Muscle of leg (tissue), 16 donors: ENCODE measurements at places on chromosomes 12 and 14. TPM values are rescaled to one million over a fixed set of nuclear protein-coding genes. Genes with fewer than 3 reads are reported as not detected.

Gene EGLN3
- total RNA-seq, result 43.6 TPM

Gene IAPP
- total RNA-seq, result not detected

Gene PFDN5
- total RNA-seq, result 875 TPM

Gene CLBA1
- total RNA-seq, result 5.1 TPM

Gene TOMM20L
- total RNA-seq, result not detected

Gene AQP2
- not detected for total RNA-seq

Gene AJUBA
- total RNA-seq, result 30.5 TPM

Gene EXOC3L4
- 0.75 TPM for total RNA-seq

Gene ANKRD33
- total RNA-seq, result 0.04 TPM

Gene ARHGEF25
- 32.3 TPM for total RNA-seq

Gene METTL17
- 50.6 TPM for total RNA-seq

Gene ATF7IP
- 29.3 TPM for total RNA-seq

Gene ERO1A
- 16.4 TPM for total RNA-seq

Gene TAS2R50
- 1.6 TPM for total RNA-seq

Gene RNASE4
- total RNA-seq, result 18.4 TPM

Gene C14orf132
- 14.5 TPM for total RNA-seq

Gene RPGRIP1
- 0.18 TPM for total RNA-seq

Gene KRT6C
- not detected for total RNA-seq

Gene EP400
- total RNA-seq, result 9.0 TPM

Gene NEUROD4
- total RNA-seq, result under 0.01 TPM

Gene ENDOU
- total RNA-seq, result 0.31 TPM

Gene CPNE6
- not detected for total RNA-seq

Gene RNF212B
- not detected for total RNA-seq

Gene KLRC4
- total RNA-seq, result 0.13 TPM

Gene TBC1D30
- 0.98 TPM for total RNA-seq

Gene NKX2-8
- total RNA-seq, result not detected

Gene FBLN5
- 31.5 TPM for total RNA-seq

Gene CBX5
- 58.5 TPM for total RNA-seq

Gene DTX1
- total RNA-seq, result 2.2 TPM
